ENCODE measurements at places on chromosomes 3 and 15.

DNA sequence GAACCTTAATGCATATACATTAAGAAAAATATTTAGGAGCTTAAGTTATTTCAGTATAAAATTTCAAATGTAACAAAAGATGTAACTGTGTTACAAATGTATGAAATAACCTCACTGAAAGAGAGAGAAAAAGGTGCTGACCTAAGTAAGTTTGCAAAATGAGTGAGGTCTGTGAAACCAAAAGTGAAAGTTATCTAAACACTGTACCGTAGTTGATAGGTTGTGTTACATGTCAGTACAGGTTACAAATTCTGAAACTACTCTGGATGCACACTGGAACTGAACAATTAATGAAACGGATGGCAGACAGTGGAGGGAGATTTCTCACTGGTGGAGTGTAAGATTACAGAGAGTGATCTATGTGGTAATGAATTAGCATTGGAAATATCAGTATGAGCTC is 420.7 kb downstream of the ZNF385D start:
- DNase-seq, result no peak

DNA sequence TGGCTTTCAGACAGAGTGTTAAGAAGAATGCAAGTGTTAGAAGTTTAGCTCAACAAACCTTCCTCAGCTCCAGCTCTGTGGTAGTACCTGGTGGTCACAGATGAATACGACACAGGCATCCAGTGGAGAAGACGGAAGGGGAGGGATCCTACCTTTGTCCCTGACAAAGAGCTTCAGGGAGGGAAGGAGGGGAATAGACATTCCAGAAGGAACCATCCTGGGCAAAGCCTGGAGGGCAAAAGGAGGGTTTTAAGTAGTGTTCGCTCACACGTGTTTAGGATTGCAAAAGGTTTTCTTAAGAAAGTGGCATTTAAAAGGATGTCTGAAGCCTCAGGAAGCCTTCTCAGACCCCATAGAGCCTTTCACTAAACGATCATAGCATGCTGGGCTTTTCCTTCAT is 2.8 kb downstream of the CHCHD4 start:
- DNase-seq, result no peak

DNA sequence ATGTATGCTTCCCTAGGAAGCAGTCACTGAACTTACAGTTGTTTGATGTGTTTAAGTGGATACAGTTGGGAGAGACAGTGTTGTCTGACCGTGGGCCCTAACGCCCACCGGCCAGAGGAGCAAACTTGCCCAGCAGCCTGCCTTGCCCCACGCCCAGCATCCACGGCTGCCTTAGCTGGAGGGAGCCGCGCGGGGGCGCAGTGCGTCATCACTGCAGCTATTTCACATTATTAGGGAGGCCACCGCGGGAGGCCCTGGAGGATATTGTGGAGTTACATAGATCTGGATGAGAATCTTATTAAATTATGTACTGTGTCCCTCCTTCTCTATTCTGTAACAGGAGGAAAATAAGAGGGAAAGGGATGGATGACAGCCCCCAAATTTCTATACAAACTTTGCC is 267.2 kb downstream of the GABRG3 start:
- no peak for DNase-seq

DNA sequence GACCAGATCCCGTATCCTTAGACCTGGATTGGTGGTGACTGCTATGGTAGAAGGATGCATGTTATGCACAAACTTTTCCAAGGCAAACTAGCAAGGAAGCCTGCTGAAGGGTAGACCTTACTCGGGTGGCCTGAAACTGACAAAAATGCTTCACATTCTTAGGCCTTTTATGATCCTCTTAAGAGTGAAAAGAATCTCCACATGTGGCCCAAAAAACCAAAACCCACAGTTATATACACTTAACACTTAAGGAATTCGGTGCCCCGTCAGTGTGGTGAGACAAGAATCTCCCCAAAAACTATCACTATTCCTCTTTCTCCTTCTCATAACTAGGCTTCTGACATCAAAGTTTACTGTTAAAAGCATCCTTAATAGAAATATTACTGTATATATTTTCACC is 130.1 kb upstream of the SOX2 start:
- DNase-seq, result no peak

DNA sequence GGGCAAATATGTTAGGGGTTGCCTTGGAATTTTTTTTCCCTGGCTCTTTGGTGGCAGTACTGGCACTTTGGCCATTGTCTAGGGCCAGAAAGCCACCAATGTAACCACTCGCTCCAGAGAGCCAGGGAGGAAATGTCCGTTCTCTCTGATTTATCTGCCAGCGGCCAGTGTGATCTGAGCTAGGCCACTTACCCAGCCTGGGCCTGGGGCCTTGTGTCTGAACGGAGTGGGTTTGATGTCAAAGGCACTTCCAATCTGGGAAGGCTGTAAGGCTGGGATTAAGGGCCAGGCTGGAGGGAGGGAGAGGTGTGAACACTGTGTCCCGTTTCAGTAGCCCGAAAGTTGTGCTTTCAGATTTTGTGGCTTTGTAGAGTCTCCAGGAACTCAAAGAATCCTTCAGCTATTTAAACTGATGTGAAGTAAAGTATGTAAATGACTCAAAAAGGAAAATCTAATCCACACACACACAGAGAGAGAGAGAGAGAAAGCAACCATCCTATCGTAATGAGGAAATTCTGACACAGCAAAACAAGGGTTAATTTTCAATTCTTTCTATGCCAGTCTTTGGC is 271.0 kb downstream of the PDZRN3 start:
- DNase-seq, result no peak

- DNase-seq, result no peak
Observed at GRCh38 chr3:177510693-177511216, 313.5 kb upstream of the TBL1XR1 start.

DNA sequence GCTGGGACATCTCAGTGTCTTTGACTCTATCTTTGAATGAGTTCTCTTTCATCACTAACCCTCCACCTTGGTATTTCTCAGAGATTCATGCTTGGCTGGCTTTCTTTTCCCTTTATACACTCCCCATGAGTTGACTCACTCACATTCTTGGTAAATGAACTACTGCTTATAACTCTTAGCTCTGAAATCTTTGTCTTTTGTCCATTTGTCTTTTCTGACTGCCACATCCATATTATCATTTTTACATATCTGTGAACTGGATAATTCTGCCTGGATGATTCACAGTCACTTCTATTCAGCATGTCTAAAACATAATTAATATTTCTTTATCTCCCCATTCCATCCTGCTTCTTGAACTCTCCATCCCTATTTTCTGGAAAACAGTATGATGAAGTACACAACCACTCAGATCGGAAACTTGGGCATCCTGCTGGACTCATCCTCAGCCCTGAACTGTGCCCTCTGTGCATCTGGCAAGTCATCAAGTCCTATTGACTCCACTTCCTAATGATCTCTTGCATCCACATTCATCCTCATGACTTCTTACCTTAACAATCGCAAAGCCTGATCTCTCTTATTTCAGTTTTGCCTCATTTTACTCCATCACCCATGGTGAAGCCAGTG is 66.9 kb downstream of the KCNAB1 start:
- no peak for DNase-seq
